ENCODE measurements at places on chromosomes 1 and 21.

- DNase-seq: no peak
Observed at GRCh38 chr1:166511761-166512160, 327.5 kb upstream of the POGK start.

- peak; percentile 86 for DNase-seq
Observed at GRCh38 chr1:154328318-154329151, 3.2 kb downstream of the ATP8B2 start.

GRCh38 chr1:201531551-201532425 is 7.1 kb upstream of the NAV1 start:
- DNase-seq: no peak

GRCh38 chr1:236020359-236021219 is 44.3 kb downstream of the NID1 start:
- no peak for DNase-seq

GRCh38 chr1:43203859-43204258 is 31.7 kb downstream of the CFAP57 start:
- no peak for DNase-seq

DNA sequence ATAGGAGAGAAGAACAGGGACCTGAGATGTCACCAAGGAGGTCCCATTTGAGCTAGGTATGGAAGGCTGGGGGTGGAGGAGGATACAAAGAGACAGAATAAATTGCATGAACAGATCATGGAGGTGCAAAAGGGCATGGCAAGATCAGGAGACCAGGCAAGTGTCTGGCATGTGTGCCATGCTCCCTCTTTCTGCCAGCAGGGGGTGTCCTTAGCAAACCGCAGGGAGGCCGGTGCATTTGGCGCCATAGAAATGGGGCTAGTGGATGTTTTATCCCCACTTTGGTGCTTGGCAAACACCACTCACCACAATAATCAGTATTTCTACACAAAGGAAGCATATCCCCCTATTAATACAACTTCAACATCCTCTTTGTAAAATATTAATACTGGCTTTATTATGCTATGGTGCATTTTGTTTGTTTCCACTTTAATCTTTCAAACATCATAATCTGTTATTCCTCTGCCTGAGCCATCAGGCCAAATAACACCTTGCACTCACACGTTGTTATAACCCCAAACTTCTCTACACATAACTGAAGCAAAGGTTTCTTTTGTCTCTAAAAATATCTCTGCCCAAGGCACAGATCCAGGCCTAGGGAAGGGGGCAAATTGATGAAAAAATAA is 25.9 kb downstream of the S100A6 start:
- peak; percentile 64 for DNase-seq

- no peak for DNase-seq
Observed at GRCh38 chr1:84834419-84835064, 58.5 kb downstream of the LPAR3 start.

DNA sequence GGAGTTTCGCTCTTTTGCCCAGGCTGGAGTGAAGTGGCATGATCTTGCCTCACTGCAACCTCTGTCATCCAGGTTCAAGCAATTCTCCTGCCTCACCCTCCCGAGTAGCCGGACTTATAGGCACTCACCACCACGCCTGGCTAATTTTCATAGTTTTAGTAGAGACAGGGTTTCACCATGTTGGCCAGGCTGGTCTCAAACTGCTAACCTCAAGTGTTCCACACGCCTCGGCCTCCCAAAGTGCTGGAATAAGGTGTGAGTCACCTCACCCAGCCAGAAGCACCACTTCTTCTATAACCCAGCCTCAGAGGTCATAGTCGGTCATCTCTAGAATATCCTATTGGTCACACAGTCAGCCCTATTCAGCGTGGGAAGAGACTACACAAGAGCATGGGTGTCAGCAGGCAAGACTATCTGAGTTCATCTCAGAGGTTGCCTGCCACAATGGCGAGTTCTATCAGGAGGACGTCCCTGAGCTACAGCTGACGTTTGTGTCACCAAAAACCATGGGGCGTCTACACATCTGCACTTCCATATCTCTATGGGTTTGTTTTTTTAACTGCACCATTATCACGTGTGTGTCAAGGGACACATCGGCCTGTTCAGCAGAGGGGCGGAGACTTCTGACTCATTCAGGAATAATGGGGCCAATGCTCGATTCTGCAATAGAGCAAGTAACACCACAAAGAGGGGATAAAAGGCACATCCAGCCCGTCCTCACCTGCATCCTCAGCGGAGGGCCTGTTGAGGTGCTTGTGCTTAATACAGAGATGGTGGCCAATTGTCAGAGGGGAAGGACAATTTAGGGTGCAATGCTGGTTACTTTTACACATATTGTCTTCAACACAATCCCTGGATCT is 256.3 kb upstream of the IRF2BP2 start:
- DNase-seq: no peak

GRCh38 chr1:36116901-36117300 is 8.1 kb downstream of the COL8A2 start:
- DNase-seq: no peak

DNA sequence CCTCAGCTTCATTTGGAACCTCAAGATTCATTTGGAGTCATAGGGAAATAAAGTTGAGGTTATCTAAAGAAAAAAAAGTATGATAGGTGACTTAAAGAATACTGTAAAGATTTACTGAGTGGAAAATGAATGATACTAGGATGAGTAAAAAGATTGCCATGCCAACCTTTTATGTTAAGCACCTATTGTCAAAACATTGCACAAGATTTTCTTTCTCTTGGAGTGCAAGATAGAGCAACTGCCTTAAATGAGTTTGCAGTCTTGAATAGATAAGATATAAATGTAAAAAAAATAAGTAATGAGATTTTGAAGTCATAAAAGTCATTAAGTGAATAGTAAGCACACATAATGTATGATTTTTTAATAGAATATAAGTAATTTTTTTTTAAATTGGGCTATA is 5.1 kb upstream of the ANGPTL1 start:
- no peak for DNase-seq

DNA sequence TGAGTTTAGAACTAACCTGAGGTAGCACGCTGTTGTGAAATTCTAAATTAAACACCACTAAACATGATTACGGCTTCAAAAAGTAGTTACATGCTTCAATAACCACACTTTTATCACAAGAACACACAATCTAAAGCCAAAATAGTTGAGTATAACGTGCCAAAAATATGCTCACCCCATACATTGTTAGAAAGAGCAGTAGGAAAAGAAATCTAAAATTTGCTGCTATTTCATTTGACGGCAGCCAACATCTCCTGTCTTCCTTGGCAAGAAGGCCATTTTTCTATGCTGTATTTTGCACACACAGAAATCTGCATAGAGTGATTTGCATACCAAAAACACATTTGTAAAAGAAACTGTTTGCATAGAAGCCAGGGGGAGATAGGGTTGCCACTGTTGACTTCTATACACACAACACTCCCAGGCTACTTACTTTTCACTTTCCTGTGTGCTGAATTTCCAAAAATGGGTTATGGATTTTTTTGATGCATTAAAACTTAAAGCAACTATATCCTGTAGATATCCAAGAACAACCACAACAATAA is 42.9 kb upstream of the DMRTB1 start:
- no peak for DNase-seq

GRCh38 chr1:208731981-208732821 is 488.0 kb upstream of the PLXNA2 start:
- no peak for DNase-seq

GRCh38 chr1:186967656-186968394 is 139.1 kb downstream of the PLA2G4A start:
- no peak for DNase-seq

GRCh38 chr21:35197191-35197590 is 148.1 kb upstream of the RUNX1 start:
- DNase-seq: no peak

DNA sequence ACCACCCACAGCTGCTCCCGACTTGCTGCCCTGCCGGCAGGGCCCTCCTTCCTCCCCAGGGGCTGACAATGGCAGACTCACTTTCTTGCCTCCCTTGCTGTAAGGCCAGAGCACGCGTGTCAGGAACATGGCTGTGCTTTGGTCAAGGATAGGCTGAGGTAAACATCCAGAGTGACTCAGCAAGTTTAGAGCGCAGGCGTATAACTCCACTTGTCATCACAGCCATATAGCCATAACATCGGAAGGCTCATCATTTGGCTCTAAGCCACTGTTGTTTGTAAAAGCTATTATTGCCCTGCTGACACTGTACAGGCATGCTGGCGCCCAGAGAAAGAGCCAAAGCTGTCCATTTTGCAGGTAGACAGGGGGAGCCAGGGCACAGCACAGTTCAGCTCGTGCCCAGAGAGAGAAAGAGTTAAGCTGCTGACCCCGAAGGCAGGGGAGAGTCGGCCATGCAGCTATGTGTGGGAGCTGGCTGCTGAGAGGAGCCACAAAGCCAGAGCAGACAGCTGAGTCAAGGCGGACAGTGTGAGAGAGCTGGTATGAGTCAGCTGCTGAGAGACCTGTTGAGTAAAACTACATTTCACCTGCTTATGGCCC is 60.6 kb downstream of the GNG4 start:
- no peak for DNase-seq

DNA sequence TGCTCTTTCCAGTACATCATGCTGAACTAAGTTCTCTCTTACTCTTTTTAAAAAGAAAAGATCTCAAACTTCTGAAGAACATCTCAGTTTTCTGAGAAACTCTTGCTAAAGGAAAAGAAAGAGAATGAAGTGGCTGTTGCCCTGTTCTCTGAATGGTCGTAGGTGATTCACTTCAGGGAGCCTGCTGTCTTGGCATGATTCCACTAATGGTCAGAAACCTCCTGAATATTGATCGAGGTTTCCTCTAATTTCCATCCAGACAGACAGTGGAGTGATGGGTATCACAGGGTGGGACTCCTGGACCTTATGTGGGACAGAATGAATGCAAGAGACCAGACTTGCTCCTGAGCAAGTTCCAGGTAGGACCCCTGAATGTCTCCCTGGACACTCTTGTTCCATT is 2.5 kb downstream of the FCRL2 start:
- no peak for DNase-seq

- no peak for DNase-seq
Observed at GRCh38 chr1:55249646-55250398, 34.7 kb upstream of the USP24 start.

- DNase-seq: no peak
Observed at GRCh38 chr1:50661626-50662025, 238.4 kb upstream of the DMRTA2 start.

- no peak for DNase-seq
Observed at GRCh38 chr1:112514901-112515300, 6.1 kb downstream of the WNT2B start.

DNA sequence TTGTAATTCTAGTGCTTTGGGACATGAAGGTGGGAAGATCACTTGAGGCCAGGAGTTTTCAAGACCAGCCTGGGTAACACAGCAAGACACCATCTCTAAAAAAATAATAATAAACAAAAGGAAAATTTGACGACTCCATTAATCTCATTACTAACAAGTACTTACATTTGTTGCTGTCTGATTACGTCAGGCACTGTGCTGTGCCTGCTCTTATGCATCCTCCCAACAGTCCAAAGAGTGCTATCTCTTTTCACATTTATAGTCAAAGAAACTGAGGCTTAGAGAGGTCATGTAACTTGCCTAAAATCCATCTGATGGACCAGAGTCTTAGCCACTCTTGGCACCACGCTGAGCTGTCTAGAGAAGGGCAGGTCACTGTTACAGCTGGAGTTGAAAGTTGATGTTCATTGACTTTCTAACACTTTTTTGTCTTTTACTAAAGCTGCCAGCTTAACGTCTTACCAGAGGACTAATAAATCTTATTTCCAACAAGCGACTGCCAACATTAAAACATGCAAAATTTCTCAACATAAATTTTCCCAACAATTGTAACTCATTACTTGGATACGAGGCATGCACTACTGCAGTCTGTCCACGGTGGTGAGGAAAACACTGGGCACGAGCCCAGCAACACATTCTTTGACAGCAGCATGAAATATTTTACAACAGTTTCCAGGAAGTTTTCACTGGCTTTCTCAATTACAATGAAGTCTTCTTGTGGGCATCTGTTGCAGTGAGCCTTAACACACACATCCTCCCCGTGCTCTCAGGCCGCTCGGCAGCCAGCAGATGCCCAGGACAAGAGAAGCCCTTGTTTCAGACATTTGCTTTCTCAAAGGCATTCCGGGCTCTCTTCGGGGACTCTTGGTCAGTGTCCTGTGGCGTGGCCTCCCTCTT is 262.9 kb upstream of the PROX1 start:
- no peak for DNase-seq

DNA sequence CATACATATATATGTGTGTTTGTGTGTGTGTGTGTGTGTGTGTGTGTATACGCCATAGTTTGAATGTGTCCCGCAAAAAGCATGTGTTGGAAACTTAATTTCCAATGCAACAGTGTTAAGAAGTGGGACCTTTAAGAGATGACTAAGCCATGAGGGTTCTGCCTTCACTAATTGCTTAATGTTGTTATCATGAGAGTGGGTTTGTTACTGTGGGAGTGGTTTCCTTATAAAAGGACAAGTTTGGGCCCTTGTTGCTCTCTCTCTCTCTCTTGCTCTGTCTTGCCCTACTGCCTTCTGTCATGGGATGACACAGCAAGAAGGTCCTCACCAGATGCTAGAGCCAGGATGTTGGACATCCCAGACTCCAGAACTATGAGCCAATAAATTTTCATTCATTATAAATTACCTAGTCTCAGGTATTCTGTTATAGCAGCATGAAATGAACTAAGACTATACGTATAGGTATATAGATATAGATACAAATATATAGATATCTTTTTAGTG is 103.8 kb upstream of the ZC3H11B start:
- DNase-seq: no peak

DNA sequence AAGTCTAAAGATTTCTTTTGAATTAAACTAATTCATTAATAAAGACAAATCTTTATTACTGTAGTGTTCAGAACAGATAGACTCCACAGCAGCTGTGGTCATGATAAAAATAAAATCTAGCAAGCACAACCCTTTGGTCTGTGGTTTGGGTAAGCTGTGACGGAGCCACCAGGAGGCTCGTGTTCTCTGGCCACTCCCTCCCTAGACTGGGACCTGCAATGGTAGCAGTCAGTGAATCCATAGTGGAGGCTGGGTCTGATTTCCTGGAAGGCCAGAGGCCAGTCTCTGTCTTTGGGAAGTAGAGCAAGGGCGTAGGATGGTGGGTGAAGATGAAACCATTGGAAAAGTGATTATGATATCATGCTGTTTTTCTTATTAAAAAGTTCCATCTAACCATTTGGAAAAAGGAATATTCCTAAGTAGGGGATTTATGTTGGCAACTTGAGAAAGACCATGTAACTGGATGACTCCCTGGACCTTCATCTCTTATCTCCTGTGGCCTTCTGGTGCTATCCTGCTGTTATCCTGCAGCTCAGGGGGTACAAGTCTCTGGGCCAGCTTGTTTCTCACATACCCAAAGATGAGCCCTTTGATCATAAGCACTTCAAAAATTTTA is 39.0 kb downstream of the TENT5C start:
- DNase-seq: no peak

- no peak for DNase-seq
Observed at GRCh38 chr1:209777587-209777986, 6.8 kb downstream of the C1orf74 start.

- DNase-seq: no peak
Observed at GRCh38 chr1:66160719-66161118, 368.0 kb downstream of the PDE4B start.

DNA sequence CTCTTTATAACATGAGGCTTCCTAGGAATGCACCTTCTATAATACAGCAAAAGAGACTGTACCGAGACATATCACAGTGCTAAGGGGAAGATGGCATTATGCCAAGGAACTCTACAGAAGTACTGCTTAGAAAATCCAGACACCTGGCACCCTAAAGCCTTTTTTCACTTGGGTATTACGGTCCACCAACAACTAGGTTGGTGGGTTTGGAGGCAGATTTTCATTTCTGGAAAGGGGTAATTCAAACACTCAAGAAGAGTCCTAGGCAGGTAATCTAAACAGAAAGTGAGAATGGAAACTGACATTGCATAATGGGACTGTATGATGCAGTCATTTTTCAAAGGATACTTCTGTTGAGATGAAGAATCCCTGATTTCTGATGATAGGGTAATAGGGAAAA is 19.6 kb downstream of the SCMH1 start:
- no peak for DNase-seq
